ENCODE measurements at places on chromosomes 4 and X.

GRCh38 chr4:174628191-174628590, 105.9 kb upstream of the HPGD start:
- DNase-seq = no peak

DNA sequence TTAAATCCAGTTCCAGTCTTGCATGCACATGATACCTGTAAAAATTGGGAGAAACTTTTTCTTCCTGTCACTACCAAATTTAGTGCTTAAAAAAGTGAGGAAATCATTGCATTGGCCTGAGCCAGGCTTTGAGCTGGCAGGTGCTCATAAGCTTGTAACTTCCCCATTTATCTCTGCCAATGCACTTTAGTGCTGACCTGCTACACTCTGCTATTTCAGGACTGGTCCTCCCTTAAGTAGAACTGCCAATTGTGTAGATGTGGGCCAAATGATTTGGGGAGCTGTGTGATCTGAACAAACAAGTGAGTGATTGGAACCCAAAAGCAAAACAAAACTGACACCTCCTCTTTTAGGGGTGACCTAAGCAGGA, 51.8 kb downstream of the ZNF827 start:
- DNase-seq = no peak

GRCh38 chrX:47160781-47161180, 15.8 kb downstream of the RBM10 start:
- no peak for DNase-seq

GRCh38 chr4:32440391-32440790, 1720.2 kb downstream of the PCDH7 start:
- no peak for DNase-seq

DNA sequence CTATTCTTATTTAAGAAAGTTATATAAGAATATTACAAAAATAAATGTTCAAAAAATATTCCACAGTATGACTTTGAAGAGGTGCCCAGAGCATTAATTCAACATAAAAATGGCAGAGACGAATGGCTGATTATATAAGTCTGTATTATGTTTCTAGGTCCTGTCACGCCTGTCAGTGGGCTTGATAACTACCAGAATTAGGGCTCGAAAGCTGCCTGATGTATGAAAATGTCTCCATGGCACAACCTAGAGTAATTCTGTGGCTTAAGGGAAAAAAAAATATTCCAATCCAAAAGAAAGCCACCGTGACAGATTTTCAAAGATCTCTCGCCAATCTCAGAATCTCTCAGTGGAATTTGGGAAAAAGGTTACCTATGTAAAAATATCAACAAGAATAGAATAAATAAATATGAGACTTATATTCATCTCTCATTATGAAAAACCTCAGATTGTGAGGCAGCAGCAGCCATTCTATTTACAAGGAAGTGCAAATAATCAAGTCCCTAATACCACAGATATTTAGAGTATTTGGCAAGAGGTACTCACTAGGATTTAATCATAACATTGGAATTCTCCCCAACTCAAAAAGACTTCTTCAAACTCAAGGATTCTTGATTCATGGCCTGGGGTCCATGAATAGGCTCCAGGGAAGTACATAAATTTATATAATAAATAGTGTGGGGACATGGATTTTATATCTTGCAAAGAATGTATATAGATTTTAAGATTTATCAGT, 489.1 kb upstream of the INTU start:
- DNase-seq = no peak
